RPMI8226 (cell line): ENCODE measurements at places on chromosomes 6 and 20.
A peak's percentile ranks its signal among the peaks of the same experiment; 100 is the strongest.

- DNase-seq: no peak
These were observed 64.0 kb downstream of the TCP11 start for GRCh38 chr6:35076997-35077712.

- DNase-seq: no peak
These were observed 19.0 kb downstream of the HS3ST5 start for GRCh38 chr6:114323784-114324183.

DNA sequence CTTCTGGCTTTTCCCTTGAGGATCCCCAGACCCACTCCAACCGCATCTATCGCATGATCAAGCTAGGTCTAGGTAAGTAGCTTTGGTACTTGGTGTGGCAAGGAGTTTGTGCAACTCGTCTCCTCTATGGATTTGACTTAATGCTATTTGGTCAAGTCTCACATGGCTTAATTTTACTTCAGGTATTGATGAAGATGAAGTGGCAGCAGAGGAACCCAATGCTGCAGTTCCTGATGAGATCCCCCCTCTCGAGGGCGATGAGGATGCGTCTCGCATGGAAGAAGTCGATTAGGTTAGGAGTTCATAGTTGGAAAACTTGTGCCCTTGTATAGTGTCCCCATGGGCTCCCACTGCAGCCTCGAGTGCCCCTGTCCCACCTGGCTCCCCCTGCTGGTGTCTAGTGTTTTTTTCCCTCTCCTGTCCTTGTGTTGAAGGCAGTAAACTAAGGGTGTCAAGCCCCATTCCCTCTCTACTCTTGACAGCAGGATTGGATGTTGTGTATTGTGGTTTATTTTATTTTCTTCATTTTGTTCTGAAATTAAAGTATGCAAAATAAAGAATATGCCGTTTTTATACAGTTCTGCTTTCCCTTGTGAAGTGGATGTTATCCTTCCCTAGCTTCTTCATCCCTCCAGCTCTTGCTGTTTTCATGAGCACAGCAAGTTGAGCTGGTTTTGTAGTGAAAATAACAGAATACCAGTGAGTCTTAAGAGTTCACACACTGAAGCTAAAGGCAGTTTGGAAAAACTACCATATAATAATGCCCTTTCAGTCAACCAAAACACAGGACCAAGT lies 3.8 kb downstream of the SLC35B2 start:
- DNase-seq: peak; percentile 70

- DNase-seq: no peak
These were observed 4.3 kb downstream of the PPP1R10 start for GRCh38 chr6:30612687-30613248.

DNA sequence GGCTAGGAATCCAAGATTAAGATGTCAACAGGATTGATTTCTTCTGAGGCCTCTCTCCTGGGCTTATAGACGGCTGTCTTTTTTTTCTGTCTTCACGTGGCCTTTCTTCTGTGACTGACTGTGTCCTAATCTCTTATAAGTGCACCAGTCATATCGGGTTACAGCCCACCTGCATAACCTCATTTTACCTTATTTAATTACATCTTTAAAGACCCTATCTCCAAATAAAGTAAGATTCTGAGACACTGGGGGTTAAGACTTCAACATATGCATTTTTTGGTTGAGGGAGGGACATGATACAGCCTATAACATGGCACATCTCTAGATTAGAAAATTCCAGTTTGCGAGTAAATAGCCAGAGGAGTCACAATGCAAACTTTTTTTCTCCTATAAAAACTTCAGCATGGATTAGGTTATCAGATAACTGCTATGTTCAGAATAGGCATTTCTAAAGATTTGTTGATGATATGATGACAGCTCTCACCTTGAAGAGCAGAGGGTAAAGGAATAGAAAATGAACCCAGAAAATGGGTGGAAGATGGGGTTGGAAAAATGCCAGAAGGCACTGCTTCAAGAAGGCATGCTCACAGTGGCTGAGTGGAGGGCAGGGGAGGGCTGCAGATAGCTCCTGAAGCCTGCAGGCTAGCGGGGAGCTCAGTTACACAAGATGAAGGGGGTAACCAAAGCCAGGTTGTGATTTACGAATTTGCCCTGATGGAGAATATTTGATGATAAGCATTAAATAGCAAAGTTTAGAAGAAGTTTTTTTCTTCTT lies 8.7 kb upstream of the PDE7B start:
- DNase-seq: no peak

- DNase-seq: no peak
These were observed 25.5 kb downstream of the FARS2 start for GRCh38 chr6:5286780-5287179.

- DNase-seq: no peak
These were observed 19.4 kb upstream of the CCM2L start for GRCh38 chr20:31990641-31991338.

DNA sequence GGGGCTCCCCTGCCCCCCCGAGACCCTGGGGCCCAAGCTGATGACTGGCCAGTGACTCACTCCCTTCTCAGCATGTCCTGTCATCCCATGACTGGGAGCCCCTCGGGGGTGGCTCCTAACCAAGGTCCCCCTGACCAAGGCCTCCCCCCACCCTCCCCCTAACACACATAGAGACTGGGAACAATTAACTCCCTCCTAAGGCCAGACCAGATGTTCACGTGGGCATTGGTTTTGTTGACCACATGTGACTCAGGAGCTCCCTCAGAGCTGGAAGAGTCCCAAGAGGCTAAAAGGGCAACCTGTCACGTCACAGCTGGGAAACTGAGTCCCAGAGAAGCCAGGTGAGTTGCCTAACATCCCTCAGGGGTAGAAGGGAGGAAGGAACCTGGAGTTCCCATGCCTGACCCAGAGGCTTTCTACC lies 10.6 kb upstream of the CCN5 start:
- no peak for DNase-seq

DNA sequence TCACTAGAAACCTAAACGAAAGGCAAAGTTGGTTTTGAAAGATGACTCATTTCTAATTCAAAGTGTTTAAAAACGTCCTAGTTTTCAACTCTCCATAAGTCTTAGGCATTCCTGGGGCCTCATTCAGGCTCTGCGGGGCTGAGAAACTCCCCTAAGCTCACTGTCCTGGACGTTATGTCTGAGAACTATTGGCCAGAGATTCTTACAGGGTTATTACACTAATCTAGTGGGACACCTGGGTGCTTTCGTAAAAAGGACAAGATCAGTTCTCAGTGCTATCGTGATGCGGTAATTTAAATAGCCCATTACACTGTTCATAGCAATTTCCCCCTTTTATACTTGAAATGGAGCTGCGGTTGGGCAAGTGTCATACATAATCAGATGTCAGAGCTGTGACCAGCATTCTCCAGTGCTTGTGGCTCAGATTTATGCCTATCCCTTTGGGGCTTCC lies 280.9 kb downstream of the QKI start:
- no peak for DNase-seq

GRCh38 chr20:34271956-34272355 lies 30.7 kb downstream of the ASIP start:
- DNase-seq: no peak

- no peak for DNase-seq
These were observed 15.5 kb downstream of the TPD52L1 start for GRCh38 chr6:125169058-125169457.

DNA sequence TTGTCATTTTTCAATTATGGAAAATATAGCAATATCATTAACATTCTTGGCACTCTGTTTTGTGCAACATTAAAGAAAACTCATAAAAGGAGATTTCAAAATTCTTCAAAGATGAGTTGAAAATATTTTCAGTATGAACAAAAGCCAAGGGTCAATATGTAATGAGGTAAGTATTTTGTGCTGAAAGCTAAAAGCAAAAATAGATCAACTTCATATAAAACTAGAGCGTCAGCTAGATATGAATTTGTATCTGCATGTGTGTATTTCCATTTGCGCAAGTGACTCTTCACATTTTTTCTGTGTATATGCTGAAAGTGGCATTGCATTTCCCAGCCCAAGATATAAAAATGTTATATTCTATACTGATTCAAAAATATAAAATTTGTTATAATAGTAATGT lies 492.1 kb upstream of the EYS start:
- DNase-seq: no peak

DNA sequence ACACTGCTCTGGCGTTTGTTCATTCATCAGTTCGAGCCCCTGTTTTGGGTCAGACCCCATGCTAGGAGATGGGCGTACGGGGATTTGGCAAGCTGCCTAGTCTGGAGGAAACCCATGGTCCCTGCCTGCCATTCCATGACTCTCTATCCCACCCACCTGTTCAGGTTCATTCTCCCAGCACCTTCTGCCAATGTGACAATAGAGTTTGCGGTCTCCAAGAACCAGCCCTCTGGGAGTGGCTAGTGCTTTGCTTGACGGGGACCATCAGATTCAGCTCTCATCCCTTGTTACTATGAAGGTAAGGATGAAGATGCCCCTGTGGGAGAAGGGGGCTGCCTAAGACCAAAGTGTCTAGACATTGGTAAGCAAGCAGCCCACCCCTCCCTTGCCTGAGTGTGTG lies 345.0 kb downstream of the PTPRT start:
- DNase-seq: no peak

- no peak for DNase-seq
These were observed 383.2 kb downstream of the SAMD5 start for GRCh38 chr6:147891671-147892070.

DNA sequence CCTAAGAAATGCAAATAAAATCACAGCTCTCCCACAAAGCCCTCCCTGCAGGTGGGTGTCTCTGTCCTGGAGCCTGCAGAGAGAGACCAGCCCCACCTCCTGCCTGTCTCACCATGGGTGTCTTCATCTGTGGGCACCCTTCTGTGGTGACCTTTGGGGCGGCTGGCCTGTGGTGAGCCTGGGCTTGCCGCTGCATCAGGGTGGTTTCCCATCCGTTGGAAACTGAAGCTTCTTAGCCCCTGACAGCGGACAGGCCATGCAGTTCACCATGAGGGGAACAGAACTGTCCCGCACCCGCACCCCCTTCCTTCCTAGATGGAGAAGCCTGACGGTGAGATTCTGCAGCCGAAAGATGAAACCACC lies 42.3 kb upstream of the FRMD1 start:
- DNase-seq: no peak

GRCh38 chr6:167093922-167094432 lies 28.9 kb upstream of the CCR6 start:
- DNase-seq: peak; percentile 66

DNA sequence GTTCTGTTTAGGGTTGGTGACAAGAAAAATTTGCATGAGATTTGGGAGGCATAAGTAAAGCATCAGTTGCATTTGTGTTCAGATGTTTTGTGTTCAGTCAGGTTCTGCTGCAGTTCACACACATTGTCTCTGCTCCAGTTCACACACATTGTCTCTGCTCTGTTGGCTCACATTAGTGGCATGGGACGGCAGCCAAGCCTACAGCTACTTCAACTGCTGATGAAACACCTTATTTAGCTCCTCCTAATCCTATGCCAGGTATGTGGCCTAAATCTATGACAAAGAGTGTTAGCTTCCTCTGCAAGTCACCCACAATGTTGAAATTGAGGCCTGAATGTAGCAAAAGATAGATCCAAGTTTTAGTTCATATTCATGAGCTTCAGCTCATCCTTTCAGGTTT lies 278.1 kb upstream of the SYNCRIP start:
- no peak for DNase-seq

GRCh38 chr6:138161088-138161337 lies 726 bp upstream of the ARFGEF3 start:
- no peak for DNase-seq

GRCh38 chr6:145087034-145087433 lies 648.3 kb downstream of the EPM2A start:
- no peak for DNase-seq
